ENCODE measurements at places on chromosomes 16 and 17.

GRCh38 chr17:28950017-28950751, 1.1 kb downstream of the PHF12 start:
- peak; percentile 50 for DNase-seq

DNA sequence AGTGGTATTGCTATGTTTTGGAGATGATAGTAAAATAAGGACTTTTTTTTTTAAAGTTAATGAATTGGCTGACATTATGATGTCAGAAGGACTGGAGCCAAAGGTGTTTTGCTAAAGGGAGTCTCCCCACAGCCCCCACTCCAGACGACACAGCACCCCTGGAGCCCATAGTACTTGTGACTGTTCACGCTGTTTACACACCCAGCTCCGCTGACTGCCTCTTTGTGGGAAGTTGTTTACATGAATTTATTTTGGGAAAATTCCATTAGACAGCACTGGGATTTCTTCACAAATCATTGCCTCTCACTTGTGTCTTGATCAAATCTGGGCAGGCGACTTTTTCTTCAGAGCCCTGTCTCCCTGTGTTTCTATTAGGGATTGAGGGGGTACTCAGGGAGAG, 108.6 kb downstream of the C17orf67 start:
- DNase-seq = no peak

- no peak for DNase-seq
These were observed 7.1 kb downstream of the ASPA start for GRCh38 chr17:3482852-3483251.

GRCh38 chr17:27569257-27569722, 61.7 kb upstream of the LGALS9 start:
- DNase-seq = peak; percentile 67

DNA sequence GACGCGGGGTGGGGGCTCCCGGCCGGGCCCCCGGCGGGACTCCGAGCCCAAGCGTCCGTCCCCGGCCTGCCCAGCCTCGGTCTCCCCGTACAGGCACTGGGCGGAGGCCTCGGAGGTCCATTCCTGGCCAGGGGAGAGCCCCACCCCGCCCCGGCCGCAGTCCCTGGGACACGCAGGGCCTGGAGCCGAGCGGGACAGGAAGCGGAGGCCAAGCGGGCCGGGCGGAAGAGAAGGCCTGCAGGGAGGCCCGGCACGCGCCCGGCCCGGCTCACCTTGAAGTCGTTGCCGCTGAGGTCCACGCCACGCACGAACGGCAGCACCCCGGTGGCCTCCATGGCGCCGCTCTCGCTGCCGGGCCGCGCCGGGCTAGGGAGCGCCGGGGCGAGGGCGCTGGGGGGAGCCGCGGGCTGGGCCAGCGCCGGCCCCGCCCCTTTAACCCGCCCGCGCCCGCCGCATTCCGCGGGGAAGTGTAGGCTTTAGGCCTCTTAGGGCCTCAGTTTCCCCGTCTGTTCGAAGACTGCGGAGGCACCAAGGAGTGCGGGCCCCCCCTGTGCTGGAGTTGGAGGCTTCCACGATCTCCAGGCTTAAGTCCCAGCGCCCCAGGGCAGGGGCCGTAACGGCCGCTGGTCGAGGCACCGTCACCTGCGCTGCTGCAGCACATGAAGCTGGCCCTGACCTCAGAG, at the start of gene FLII:
FLII (minus strand) TSS at position 383 of the 683 bp plus-strand sequence; CDS start at position 335, 48 bp downstream.
- peak; percentile 78 for DNase-seq

- DNase-seq = no peak
These were observed 171.9 kb upstream of the RPH3AL start for GRCh38 chr17:524406-524950.

GRCh38 chr17:4719684-4720221, 9.3 kb downstream of the ARRB2 start:
- no peak for DNase-seq

GRCh38 chr17:28180449-28180848, 138.0 kb downstream of the NLK start:
- no peak for DNase-seq

DNA sequence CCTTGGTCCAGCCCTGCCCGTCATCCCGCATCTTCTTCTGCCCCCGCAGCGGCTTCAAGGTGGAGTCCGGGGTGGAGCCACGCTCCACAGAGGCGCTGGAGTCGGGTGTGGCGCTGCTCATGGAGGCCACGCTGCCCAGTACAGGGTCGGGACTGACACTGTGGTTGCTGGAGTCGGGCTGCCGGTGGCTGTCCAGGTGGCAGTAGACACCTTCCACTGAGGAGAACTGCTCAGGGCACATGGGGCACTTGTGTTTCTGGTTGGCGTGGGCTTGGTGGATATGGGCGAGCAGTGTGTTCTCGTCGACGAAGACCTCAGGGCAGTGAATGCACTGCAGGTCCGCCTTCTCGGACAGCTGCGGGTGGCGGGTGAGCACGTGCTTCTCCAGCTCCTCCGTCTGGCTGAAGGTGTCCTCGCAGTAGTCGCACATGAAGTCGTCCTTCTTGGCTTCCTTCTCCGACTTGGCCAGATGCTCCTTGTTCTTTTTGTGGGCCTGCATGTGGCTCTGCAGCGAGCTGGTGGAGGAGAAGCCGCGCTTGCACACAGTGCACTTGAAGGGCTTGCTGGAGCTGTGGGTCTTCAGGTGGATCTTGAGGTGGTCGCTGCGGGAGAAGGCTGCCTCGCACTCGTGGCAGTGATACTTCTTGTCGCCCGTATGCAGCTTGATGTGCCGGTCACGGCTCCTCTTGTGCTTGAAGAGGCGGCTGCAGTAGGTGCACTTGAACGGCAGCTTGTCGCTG, 217.8 kb downstream of the ZNF423 start:
- no peak for DNase-seq

- no peak for DNase-seq
These were observed 24.2 kb downstream of the WNT3 start for GRCh38 chr17:46794318-46794717.

- DNase-seq = no peak
These were observed 80.5 kb downstream of the CYB561 start for GRCh38 chr17:63365366-63366240.

DNA sequence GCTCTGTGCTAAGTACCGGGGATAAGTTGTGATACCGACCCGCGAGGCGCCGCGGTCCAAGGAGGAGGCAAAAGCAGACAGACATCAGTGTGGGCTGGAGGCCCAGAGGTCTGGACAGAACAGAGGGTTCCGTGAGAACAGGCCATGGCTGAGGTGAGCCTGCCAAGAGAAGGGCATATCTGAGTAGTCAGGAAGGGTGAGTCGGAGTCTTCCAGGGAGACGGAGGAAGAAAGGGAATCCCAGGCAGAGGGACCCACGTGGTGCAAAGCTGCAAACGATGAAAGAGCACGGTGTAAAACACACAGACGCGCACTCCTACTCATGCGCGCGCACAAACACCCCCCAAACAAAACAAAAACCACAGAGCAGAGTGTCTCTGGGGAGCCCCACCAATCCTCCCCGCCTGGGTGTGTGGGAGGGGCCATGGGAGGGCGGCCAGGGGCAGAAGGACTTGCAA, 18.1 kb downstream of the RHBDL3 start:
- DNase-seq = no peak

DNA sequence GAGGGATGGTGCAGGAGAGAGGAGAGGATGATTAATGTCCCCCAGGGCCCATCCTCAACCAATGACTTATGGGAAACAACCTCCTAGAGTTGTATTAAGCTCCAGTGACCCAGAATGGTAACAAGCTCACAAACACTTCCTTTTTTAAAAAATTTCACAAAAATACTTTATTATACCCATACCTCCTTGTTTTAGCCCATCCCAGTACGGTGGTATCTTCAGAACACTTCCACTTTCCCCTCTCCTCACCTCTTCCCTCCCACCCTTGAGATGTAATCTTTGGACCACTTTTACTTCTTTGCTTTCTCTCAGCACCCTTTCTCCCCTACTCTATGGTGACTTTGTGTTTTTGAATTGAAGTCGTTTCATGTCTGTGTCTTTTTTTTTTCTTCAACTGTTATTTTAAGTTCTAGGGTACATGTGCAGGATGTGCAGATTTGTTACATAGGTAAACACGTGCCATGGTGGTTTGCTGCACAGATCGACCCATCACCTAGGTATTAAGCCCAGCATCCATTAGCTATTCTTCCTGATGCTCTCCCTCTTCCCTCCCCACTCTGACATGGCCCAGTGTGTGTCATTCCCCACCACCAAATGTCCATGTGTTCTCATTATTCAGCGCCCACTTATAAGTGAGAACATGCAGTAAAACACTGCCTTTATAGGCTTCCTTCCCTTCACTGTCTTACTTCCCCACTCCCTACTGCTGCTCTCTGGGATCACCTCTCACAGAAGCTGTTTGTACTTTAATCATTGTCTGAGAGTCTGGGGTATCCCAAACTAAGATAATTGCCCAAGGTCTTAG, 124.5 kb downstream of the PRKCB start:
- DNase-seq = no peak

GRCh38 chr17:17770632-17771044, 66.1 kb downstream of the SREBF1 start:
- no peak for DNase-seq

GRCh38 chr16:87322833-87323726, 5.9 kb upstream of the C16orf95 start:
- no peak for DNase-seq

GRCh38 chr17:68248199-68248825, 469 bp downstream of the AMZ2 start:
- DNase-seq = peak; percentile 76

- no peak for DNase-seq
These were observed 3.7 kb upstream of the PGS1 start for GRCh38 chr17:78374631-78375274.

DNA sequence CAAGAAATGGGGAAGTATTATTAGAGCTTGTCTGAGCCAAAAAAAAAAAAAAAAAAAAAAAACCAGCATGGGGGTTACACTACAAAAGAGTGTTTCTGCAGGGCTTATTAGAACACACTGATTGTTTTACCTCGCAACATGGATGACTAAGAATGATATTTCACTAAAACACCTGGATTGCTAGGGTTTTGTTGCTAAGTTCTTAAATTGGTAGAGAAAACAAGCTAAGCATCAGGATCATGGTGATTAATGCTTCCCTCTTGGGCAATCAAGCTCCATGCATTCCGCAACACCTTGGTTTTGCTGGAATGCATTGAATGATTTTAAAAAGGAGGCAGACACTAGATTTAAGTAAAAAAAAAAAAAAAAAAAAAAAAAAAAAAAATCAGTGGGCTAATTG, 931.4 kb upstream of the CDH8 start:
- no peak for DNase-seq

DNA sequence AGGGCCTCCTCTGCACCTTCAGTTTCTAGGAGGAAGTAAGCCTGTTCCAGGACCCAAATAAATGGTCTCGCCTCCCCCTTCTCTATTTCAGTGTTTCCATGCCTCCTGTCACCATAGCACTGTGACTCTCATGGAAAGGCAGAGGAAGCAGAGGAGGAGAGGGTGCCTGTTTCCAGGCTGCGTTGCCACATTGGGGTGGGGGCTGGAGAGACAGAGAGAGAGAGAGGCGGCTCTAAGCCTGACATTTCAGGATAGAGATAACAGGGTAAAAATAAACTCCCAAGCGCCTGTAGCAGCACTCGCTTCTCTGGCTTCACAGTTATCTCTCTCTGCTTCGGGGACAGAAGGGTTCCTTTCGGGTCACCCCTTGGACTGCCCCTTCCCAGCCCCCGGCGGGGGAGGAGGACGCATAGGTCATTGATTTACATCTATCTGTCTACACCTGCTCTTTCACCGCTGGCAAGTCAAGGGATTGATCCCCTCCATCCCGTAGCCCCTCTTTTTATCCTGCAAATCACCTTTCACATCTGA, 71.2 kb upstream of the MRTFB start:
- DNase-seq = peak; percentile 30

GRCh38 chr16:10093576-10093975, 88.7 kb downstream of the GRIN2A start:
- DNase-seq = no peak

GRCh38 chr16:56672761-56673536, 3.3 kb downstream of the MT1H start:
- DNase-seq = peak; percentile 15

DNA sequence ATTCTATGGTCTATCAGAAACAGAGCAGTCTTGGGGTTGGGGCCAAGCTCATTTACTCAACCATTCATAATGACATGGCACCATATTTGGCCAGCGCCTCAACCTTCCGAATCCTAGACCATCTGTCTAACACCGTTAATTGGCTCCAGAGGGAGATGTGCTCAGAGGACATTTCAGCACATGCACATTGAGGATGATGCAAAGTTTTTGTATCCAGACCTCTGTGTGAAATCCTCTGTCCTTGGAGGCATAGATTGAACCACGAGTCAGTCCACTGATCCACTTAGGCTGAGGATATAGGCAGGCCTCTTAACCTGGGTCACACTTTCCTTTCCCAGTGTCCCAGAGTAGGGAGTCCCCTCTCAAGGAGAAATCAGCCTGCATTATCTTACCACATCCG, 85.5 kb downstream of the SHISA6 start:
- no peak for DNase-seq

- DNase-seq = no peak
These were observed 916 bp downstream of the E2F4 start for GRCh38 chr16:67192781-67193361.

DNA sequence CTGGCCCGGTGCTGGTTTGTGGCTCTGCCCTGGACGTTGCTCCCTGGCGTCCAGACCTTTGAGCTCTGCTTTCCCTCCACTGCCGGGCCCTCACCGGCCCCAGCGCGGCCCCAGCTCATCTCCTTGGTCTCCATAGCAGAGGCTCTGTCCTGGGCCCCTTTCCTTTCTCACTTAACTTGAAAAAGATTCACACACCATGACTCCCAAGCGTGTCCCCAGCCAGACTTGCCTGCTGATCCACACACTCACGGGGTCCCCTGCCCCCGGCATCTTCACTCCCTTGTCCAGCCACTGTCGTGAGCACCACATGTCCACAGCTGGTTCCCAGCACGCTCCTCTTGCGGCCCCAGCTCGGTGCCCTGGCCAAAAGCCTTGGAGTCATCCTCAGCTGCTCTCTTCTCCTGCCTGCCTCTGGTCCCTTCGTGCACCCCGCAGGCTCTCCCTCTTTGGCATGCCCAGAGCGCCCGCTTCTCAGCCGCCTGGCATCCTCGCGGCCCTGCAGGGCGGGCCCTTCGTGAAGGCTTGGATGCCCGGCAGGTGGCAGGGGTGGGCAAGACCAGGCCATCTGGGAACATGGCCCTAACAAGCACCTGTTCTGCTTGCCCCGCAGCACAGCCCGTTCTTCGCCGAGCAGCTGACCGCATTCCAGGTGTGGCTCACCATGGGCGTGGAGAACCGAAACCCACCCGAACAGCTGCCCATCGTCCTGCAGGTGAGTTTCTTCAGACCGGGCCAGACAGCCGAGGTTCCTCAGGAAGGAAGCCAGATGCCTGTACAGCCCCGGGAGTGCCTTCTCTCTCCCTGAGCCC, 145.6 kb upstream of the CHMP6 start:
- DNase-seq = no peak

DNA sequence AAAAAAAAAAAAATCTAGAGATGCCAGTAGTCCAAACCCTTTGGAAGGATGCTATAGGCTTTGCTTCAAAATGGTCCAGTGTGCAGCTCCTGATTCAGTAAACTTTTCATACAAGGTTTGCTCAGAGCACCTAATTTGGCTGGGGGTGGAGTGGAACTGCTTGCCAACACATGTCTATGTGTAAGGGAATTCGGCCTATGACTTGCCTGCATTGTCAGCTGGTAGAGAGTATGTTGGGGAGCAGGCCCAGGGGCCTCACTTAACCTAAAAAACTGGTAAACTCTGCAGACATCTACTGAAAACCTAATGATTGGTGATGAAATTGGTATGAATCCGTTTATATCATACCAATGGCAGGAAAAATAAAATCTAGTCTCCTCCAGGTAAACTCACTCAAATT, 1.5 kb upstream of the MFSD6L start:
- DNase-seq = no peak

- no peak for DNase-seq
These were observed 232.1 kb downstream of the MRTFB start for GRCh38 chr16:14303182-14303618.
